NCI-H226 (cell line): ENCODE measurements at places on chromosomes 6 and 20.

- peak; percentile 48 for DNase-seq
Measured at GRCh38 chr6:142850679-142851423, 94.1 kb downstream of the HIVEP2 start.

DNA sequence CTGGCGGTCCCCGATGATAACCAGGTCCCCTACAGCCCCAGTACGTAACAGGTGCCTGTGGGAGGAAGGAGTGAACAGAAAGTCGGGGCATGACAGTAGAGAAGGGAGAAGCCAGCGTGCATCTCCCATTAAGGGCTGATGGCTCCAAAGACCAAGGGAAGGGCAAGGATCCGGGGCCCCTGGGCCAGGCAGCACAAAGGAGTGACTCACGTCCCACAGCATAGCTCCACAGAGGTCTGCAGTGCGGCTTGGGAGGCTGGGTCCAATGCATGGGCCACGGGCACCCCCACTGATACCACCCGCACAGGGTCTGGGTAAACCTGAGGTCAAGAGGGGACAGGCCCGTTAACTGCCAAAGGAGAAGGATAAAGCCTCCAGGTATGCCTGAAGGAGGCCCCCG is 10.3 kb downstream of the AARS2 start:
- no peak for DNase-seq

DNA sequence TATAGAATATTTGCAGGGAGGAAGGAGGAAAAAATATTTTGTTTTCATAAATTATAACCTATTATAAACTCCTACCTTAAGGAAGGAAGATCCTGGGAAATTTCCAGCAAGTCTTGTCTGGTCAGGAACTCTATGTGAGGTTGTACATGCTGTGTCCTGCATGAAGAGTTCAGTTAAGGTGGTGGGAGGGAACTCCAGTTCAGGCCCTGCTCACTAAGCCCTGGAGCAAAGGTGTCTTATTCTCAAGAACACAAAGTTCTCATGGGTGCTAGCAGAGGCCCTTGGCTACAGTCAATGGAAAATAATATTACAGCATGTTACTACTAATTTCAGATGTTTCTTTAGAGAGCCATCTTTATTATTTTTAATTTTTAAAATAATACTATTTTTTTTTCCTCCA is 3.8 kb upstream of the OGFRL1 start:
- no peak for DNase-seq

DNA sequence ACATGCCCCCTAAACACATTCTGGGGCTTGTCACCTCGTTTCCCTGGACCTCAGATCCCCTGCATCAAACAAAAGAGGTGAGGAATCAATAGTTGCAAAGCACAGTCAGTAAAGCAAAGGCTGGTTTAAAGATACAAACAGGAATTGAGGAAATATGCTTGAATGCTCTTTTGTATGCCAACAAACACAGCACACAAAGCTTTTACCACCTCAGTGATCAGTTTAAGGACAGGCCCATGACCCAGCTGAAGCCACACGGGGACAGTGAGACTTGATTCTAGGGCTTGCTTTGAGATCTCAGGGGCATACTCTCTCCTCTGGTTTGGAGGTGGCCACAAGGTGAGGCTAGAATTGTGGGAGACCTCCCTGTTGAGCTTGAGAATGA is 182.9 kb upstream of the CST7 start:
- DNase-seq = no peak

GRCh38 chr6:109393157-109393885 is 11.1 kb upstream of the CD164 start:
- DNase-seq = peak; percentile 20

GRCh38 chr20:41027872-41028358 is 707 bp upstream of the TOP1 start:
- DNase-seq = no peak

GRCh38 chr6:51843456-51844056 is 243.9 kb downstream of the PKHD1 start:
- DNase-seq = no peak

DNA sequence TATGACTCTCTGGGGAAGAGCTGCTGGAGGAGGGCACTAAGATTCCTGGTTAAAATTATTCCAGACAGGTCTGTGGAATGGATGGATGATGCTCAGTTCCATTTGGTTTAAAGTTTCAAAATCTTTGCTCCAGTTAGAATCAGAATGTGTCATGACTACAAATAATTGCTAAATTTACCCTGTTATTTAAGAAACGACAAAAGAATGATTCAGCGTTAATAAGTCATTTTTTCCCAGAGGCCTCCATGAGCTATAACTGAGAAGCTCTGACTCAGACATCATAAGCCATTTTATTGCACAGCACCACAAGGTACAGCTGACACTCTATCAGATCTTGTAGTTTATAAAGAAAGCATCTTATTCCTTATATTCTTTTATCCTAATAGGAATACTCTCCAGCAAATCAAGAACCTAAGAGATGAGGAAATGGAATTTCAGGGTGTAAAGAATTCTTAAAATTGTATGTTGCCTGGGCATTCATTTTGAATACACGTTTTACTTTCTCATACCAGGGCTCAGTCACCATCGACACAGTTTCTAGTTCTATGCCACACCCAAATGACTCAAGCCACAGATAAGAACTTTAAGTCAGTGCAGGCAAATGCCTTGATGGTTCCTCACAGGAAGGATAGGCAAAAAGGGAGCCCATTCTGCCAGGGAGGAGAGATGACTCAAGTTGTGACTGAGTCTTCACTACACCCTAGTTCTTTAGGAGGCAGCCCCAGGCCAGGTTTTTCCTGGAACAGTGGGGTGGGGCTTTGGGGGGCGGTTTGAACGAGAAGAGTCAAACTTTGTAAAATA is 636.0 kb downstream of the MMUT start:
- peak; percentile 100 for DNase-seq

GRCh38 chr20:2763186-2763585 is 37.2 kb downstream of the CPXM1 start:
- DNase-seq = no peak

DNA sequence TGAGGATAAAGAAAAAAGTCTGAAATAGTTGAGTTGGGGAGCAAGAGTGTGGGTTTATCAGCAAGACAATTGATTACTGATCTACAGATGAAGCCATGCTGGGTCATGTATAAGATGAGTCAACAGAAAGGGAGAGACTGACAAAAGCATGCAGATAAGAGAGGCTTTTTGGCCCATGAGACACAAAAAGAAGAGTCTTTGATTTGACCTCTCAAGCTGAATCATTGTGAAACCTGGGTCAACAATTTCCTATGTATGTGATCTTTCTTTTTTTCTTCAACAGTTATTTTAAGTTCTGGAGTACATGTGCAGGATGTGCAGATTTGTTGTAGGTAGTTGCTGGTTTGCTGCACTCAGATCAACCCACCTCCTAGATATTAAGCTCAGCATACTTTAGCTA is 15.9 kb downstream of the RIMS1 start:
- no peak for DNase-seq

- DNase-seq = no peak
Measured at GRCh38 chr20:17650301-17651128, 31.5 kb downstream of the RRBP1 start.

- peak; percentile 9 for DNase-seq
Measured at GRCh38 chr6:27865850-27866356, 46.3 kb downstream of the OR2B2 start.
